ENCODE measurements at places on chromosomes 6 and 20.

- no peak for DNase-seq
Observed at GRCh38 chr6:115601064-115601463, 459.6 kb downstream of the FRK start.

DNA sequence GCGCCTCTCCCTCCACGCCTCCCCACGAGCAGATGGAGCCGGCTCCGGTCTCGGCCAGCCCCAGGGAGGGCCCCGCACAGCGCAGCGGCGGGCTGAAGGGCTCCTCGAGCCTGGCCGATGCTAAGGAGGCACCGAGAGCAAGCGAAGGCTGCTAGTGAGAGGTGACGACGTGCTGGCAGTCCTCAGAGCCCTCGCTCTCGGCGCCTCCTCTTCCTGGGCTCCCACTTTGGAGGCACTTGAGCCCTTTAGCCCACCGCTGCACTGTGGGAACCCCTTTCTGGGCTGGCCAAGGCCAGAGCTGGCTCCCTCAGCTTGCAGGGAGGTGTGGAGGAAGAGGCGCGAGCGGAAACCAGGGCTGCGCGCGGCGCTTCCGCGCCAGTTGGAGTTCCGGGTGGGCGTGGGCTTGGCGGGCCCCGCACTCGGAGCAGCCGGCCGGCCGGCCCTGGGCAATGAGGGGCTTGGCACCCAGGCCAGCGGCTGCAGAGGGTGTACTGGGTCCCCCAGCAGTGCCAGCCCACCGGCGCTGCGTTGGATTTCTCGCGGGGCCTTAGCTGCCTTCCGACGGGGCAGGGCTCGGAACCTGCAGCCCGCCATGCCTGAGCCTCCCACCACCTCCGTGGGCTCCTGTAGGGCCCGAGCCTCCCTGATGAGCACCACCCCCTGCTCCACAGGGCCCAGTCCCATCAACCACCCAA, 2.5 kb upstream of the TMEM14C start:
- DNase-seq: no peak

- DNase-seq: no peak
Observed at GRCh38 chr6:143126574-143126941, 65.9 kb downstream of the AIG1 start.

- no peak for DNase-seq
Observed at GRCh38 chr20:5531318-5532081, 214.7 kb upstream of the PROKR2 start.

DNA sequence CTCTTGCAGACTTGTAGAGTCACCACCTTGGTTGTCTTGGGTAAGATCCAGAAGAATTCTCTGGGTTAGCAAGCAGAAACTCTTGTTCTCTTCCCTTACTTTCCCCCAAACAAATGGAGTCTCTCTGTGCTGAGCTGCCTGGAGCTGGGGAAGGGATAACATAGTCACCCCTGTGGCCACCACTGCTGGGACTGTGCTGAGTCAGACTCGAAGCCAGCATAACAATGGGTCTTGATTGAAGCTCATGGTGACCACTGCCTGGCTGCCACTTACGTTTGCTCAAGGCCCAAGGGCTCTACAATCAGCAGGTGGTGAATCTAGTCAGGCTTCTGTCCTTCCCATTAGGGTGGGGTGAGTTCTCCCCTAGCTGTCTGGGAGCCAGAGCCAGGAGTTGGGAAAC, 15.4 kb upstream of the ERVFRD-1 start:
- DNase-seq: no peak

DNA sequence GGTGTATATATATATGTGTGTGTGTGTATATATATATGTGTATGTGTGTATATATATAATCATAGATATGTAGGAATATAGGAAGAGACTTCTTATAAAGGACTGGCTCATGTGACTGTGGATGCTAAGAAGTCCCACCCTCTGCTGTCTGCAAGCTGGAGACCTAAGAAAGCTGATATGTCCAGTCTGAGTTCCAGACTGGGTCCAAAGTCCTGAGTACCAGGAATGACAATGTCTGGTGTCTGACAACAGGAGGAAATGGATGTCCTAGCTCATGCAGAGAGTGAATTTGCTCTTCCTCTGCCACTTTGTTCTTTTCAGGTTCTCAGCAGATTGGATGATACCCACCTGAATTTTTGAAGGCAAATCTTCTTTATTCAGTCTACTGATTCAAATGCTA, 7.1 kb downstream of the ALDH5A1 start:
- no peak for DNase-seq

DNA sequence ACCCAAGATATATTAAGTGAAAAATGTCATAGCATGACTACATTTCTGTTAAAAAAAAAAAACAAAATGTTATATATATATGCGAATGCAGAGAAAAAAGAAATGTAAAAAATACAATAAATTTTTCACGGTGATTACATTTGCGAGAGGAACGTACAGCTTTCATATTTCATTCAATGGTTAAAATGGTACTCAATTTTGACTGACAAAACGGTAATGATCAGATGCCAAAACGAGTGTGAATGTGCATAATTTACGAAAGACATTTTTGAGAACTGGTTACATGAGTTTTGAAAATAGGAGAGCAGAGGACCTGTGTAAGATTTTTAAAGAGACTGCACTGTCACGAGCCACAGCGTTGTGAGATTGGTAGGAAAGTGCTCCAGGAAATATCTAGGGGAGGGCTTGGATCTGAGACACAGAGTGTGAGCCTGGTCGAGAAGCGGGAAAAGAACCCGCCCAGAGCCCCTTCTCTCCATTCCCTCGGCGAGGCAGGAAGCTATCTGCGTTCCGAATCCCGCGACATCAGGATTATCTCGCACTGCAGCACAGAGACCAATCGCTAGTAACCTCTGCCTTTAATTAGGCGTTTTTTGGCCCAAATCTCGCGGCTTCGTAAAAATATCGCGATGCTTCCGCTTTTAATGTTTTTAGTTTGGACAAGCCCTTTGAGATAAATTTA, 28.5 kb downstream of the TRIM27 start:
- peak; percentile 96 for DNase-seq

DNA sequence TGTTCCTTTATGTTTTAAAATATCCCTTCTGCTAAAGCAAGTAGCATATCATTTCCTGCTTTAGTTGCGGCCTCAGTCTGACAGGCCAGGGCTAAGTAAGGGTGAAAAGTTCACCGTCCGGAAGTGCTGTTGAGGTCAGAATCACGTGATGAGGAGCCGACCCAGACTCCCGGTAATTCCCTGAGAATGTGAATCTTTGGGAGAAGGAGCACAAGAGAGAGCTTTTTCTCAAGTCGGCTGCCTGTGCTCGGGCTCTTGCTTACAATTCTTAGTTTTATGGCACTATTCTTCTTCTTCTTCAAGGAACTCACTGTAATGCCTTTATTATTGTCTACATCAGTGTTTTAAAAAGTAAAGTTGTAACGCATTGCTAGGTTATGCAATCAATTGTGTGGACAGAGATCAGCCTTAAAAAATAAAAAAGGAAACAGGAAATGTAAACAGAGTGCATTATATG, 309.3 kb downstream of the PRL start:
- DNase-seq: no peak

DNA sequence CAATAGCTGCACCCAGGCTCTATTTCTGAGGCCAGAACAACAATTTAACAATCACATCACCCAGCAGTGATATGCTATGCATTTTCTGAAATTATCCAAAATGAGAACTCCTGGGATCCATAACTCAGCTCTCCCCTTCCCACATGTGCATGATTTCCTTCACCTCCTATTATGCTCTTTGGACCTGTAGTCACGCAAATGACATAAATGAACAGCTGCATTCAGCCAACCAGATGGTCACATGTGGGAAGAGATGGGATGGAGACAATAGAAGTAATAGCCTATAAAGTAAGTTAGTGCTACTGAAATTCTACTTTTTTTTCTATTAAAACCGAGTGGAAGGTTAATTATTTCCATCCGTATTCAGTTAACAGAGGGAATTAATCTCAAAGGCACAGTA, 662.1 kb upstream of the ID4 start:
- no peak for DNase-seq

- DNase-seq: no peak
Observed at GRCh38 chr20:10793766-10794165, 120.0 kb upstream of the JAG1 start.

DNA sequence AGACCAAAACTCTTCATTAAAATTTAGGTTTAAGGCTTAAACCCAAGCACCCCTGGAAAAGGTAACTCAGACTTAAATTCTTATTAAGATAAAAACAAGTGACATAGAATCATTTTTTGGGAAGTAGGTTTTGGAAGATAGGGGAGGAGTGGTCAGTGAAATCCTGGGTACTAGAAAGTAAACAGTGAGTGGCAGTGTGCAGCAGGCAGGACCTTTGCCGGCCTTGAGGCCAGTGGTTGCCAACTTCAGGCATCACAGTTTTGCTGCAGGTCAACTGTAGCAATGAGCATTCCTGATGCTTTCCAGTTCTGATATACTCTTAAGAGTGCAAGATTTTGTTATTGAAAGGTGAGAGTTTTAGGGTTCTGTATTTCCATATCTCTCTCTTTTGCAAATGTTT, 69.3 kb upstream of the SUPT3H start:
- no peak for DNase-seq

All from NCI-H1105 treated with DMSO at 0.1 percent for 48 hours (cell line).